Gastroesophageal sphincter (tissue), 4 donors: ENCODE measurements at places on chromosomes 5 and 9. TPM values are rescaled to one million over a fixed set of nuclear protein-coding genes. Genes with fewer than 3 reads are reported as not detected.

The INSL4 gene
- total RNA-seq, result not detected

The OLFML2A gene
- 43.0 TPM for total RNA-seq

The SOWAHA gene
- 0.87 TPM for total RNA-seq

GRCh38 chr9:127658428-127658827 lies 46.4 kb downstream of the STXBP1 start:
- no peak for ATAC-seq

GRCh38 chr5:132704875-132705274 lies 31.1 kb downstream of the IL4 start:
- ATAC-seq, result no peak
